ENCODE measurements at places on chromosomes 2 and 18.

GRCh38 chr2:112642561-112642960, 3.2 kb upstream of the SLC20A1 start:
- no peak for DNase-seq

GRCh38 chr2:179524809-179525339, 260.2 kb upstream of the SESTD1 start:
- DNase-seq = no peak

DNA sequence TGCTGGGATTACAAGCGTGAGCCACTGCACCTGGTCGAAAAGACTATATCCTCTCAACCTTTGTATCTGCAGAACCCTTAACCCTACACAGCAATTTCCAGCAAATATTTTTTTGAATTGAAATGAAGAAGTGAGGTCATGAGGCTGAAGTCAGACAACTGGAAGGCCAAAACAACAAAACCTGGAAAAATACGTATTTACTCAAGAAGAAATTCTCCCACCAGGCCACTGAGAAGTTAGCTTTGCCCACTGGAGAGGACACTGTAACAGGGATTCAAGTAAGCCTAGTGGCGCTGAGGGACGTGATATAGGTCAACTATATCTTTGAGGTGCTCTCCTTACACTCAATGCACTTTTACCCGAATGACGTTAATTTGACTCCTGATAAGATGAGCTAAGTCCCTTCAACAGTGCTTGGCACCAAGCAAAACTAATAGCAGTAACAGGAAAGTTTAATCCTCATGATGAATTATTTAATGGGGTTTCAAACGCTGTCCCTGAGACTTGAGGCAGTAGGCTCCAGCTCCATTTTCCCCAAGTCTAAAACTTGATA, 1.9 kb downstream of the HDLBP start:
- no peak for DNase-seq

- no peak for DNase-seq
Measured at GRCh38 chr2:197075754-197076337, 149.3 kb upstream of the PGAP1 start.

GRCh38 chr2:226553333-226553732, 246.3 kb downstream of the IRS1 start:
- DNase-seq = no peak

- DNase-seq = no peak
Measured at GRCh38 chr18:54089749-54090459, 134.6 kb downstream of the MBD2 start.

DNA sequence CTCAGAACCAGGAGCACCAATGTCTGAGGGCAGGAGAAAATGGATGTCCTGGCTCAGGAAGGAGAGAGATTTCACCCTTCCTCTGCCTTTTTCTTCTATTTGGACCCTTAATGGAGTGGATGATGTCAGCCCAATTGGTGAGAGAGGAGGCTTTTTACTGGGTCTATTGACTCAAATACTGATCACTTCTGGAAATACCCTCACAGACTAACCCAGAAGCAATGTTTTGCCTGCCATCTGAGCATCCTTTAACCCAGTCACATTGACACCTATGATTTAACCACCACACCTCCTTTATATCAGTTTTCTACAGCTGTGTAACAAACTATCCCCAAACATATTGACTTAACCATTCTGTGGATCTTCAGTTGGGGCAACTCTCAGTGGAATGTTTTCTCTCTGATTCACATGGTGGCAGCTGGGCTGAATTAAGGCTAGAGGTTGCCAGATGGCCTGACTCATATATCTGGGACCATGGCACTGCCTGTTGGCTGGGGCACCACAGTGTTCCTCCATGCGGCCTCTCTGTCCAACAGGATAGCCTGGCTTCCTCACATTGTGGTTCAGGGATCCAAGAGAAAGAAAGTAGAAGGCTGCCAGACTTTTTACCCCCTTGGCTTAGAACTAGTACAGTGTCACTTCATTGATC, 18.2 kb upstream of the MBOAT2 start:
- DNase-seq = no peak

DNA sequence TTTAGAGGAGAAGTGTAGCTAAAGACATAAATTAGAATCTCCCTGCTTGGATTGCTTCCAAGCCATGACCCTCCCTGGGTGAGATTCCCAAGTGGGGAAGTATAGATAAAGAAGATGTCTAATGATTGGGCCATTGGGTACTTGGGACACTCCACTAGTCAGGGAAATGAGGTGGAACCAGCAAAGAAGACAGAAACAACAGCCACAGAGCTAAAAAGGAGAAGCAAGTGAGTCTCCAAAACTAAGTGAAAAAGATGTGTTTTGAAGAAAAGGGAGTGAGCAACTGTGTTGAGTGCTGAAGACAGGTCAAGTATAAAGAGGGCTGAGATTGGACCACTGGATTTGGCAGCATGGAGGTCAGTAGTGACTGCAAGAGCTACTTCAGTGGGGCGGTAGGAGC, 276.7 kb upstream of the STON1 start:
- no peak for DNase-seq

- no peak for DNase-seq
Measured at GRCh38 chr2:62567669-62568068, 61.7 kb upstream of the TMEM17 start.

- no peak for DNase-seq
Measured at GRCh38 chr2:14569294-14569693, 63.2 kb upstream of the LRATD1 start.

- peak; percentile 80 for DNase-seq
Measured at GRCh38 chr18:32091724-32092421, at the start of gene RNF138. RNF138 (plus strand) TSS chr18:32091874; CDS start chr18:32092777, 903 bp downstream.

DNA sequence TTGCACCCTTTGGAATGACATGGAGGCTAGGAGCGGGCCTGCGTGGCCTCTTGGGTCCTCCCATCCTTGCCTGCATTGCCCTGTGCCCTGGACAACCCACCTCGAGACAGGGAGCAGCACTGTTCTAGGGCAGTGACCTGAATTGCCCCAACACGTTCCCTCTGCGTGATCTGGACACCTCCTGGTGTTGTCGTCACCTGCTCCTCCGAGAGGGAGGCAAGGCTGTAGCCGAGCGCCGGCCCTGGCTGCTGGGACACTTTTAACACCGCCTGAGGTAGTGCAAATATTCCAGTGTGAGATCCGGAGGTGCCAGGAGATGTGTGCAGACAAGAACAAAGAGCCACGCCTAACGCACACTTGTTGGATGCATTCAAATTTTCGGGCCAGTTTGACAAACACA, 131.5 kb downstream of the SMAD7 start:
- no peak for DNase-seq

DNA sequence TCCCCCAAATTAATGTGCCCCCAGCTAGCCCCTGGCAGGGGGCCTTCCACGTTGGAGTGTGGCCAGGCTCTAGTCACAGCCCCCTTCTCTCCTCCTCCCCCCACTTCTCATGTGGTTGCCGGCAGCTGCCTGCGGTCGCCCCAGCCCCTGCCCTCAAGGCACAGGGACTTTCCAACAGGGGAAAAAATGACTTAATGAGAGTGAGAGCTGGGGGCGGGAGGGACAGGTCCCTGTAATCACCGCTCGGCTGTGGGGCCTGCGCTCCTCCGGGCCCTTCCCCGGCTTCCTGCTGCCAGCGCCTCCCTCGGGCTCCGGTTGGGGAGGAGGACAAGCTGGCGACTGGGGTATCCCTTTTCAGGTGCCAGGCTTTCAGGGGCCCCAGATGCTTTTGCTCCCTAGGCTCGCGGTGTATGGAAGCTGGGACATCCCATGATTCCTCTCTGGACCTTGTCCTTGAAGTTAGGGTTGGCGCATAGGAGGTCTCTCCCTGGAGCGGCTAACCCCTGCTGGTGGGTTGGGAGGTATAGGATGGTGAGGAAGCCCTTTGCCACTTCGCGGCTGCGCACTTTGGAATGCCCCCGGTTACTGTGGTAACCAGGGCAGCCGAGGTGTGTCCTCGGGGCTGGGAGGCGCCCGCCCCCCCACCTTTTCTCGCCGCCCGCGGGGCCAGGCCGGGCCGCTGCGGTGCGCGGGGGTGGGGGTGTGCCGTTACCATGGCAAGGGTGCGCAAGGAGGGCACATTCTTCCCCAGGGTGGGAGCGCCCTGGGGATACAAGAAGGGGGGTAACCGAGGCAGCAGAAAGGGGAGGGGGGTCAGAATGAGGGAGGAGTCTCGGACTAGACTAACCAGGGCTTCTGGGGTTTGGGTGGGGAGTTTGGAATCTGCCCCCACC, 16.1 kb downstream of the WNT10A start:
- DNase-seq = peak; percentile 69

GRCh38 chr18:7190547-7191156, 40.2 kb upstream of the LRRC30 start:
- no peak for DNase-seq

DNA sequence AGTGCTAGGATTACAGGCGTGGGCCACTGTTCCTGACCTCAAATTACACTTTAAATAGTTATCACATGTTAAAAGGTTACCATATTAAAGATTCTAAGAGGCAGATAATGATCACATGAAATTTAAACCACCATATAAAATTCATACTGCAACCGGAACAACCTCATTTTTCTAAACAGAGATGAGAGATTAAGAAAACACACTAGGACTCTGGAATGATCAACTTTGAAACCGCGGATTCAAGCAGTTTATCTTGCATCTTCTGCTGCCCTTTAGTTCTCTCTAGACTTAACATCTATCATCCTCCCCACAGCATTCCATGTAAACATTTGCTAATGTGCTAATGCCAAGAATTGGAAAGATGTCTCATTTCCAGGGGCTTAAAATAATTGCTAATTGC, 115.8 kb downstream of the PIGN start:
- no peak for DNase-seq

- no peak for DNase-seq
Measured at GRCh38 chr2:59025157-59025757, 784.1 kb upstream of the FANCL start.

GRCh38 chr2:136628490-136628889, 136.9 kb upstream of the THSD7B start:
- no peak for DNase-seq

DNA sequence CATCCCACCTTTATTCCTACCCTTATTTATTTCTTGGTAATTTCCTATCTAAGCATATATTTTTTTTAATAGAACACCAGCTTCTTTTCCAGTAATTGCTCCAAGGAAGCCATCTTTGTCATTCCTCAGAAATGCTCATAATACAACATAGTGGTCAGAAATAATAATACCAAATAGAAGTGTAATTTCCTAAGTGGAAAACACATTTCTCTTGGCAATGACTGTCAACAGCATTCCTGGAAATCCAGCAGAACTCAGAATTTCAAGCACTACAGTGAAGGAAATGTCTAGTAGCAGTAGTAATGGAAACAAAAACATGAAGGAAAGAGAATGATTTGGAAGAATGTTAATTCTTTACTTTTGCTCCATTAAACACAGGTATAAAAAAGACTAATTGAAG, 56.6 kb downstream of the GDF7 start:
- no peak for DNase-seq

DNA sequence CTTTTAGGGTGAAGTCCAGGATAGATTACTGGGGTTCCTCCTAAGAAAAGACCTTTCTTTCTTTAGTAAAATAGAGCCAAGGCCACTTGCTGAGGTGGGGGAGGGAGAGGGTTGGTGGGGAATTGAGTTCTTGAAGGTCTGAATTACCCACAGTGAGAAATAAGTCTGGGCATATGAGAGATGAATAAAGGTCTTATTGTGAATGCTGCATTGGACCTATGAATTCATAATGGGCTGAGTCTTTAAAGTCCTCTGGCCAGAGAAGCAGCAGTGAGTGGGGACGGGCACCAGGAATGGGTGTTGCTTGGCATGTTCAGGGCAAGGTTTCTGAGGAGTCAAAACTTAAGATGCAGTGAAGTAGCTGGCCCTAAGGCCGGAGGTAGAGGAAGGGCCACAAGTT, 10.5 kb downstream of the MAPRE3 start:
- no peak for DNase-seq

- DNase-seq = no peak
Measured at GRCh38 chr2:190896477-190896876, 15.9 kb downstream of the GLS start.

GRCh38 chr2:238061315-238062202, 758 bp downstream of the SCLY start:
- DNase-seq = peak; percentile 14

- no peak for DNase-seq
Measured at GRCh38 chr2:45915523-45915922, 264.0 kb downstream of the PRKCE start.

DNA sequence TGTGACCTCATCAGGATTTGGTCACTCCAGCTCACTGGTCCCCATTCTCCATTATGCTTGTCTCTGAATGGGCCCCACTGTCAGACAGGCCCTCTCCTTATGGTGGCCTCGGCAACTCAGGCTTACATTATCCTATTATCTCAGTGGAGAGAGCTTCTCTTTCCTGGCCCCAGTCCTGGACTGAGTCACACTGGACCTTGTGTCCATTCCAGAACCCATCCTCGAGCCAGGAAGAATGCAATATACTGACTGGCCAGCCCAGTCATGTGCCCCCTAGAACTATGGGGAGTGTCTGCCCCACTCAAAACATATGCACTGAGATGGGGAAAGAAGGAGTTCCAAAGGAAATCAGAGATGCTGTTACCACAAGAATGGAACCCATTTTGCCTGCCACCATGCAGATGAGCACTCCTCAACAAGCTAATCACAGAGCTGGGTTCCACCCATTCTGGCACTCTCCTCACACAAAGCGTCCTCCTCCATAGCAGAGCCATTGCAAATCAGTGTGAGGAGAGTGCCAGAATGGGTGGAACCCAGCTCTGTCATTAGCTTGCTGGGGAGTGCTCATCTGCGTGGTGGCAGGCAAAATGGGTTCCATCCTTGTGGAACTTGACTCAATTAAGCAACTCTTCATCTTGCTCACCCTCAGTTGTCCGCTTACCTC, 71.9 kb downstream of the CHRNA1 start:
- no peak for DNase-seq

DNA sequence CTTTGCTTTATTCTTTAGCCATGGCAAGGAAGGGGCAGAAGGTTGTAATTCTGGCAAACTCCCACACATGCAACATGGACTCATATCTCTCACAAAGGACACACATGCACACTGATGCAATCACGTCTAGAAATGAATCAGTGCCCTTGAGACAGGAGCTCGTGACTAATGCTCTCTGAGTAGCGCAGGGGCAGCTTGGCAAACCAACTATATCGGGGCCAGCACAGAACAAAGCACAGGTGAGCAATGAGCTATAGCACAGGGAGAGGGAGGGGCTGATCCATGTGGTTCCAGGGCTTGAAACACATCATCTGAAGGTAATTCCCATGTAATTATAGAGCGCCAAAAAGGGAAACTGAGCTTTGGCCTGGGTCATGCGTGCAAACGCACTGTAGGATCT, 165.2 kb upstream of the KLF7 start:
- DNase-seq = no peak

GRCh38 chr2:190408538-190409271, 550 bp downstream of the MFSD6 start:
- peak; percentile 52 for DNase-seq

DNA sequence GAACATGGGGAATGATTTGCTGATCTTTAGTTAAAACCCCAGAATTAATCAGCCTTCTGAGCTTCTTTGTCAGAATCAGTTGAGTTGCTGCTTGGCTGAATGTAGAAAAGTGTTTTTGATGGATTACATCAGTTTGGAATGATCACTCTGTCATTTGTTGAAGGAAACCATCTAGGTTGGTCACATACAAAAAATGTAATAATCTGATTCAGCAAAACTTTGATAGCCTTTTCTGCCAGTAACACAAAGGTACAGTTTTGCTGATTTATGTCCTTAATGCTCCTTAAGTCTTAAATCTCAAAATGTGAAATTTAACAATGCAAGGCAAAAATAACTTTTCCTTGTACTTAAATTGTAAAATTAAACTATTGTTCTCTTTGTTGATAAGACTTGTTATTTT, 74.3 kb downstream of the GALNT13 start:
- DNase-seq = no peak

GRCh38 chr2:165002638-165003037, 47.3 kb upstream of the SLC38A11 start:
- DNase-seq = no peak
